Psoas muscle (tissue), 8 donors: ENCODE measurements at places on chromosomes 6 and 20. TPM values are rescaled to one million over a fixed set of nuclear protein-coding genes. Genes with fewer than 3 reads are reported as not detected.

The RIPOR3 gene
- 5.4 TPM for polyA plus RNA-seq

DNA sequence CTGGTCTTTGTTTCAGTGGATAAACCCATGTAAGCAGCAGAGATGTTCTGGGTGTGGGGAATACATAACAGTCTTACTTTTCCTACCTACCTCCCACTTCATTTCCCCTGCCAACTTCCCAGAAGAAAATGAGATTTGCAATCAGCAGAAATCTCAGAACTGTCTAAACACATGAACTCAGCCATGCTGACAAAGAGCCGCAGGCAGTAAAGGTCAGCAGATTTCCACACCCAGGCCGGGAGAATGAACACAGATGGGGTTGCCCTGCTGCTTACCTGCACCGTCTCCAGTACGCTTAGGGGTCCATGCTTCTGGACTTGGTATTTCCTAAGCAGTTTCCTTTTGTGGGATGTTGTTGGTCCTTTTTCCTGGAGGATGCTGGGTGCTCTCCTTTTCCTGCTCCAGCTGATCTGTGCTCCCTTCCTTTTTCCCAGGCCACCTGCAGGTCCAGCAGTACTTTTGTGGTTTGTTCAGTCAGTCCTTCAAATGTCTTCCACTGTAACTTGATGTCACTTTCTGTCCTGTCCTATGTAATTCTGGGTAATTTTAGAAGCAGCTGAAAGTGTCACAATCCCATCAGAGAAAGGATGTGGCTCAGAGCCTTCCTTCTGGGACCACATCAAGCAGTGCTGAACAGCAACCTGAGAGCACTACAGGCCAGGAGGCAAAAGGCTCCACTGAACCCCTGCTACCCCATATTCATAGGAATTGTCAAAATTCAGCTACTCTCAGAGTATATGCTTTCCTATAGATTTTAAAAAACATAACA is 129.0 kb downstream of the CEP57L1 start:
- no peaks in the 10 kb centered on the region for H3K36me3 ChIP-seq
- H3K4me1 ChIP-seq: peaks cover 24% of the 10 kb centered on the region
- no peak for DNase-seq
- peak overlapping the region; percentile 24 for H3K4me3 ChIP-seq

DNA sequence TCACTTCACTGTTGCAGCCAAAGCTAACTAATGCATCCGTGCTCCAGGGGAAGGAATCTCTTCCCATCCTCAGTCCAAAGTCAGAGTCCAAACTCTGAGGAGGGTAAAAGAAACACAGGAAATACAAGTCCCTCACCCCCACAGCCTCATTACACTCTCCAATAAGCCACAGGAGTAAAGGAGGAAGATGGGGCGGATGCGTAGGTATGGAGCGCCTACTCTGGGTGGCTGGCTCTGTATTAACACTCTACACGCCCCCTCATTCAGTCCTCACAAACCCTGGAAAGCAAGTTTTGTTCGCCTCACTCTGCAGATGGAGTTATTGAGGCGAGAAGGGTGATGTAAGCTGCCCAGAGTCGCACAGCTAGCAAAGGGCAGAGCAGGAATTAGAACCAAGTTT is 242.9 kb downstream of the NRN1 start:
- peak overlapping the region; percentile 89 for H3K27ac ChIP-seq
- no peaks in the 10 kb centered on the region for H3K36me3 ChIP-seq
- H3K4me1 ChIP-seq: peaks cover 36% of the 10 kb centered on the region

- H3K4me1 ChIP-seq: peaks cover 21% of the 10 kb centered on the region
- H3K27me3 ChIP-seq: no peaks in the 10 kb centered on the region
- H3K27ac ChIP-seq: no peak overlapping the region
- H3K36me3 ChIP-seq: no peaks in the 10 kb centered on the region
Measured at GRCh38 chr20:47535088-47535487, 33.4 kb downstream of the NCOA3 start.

DNA sequence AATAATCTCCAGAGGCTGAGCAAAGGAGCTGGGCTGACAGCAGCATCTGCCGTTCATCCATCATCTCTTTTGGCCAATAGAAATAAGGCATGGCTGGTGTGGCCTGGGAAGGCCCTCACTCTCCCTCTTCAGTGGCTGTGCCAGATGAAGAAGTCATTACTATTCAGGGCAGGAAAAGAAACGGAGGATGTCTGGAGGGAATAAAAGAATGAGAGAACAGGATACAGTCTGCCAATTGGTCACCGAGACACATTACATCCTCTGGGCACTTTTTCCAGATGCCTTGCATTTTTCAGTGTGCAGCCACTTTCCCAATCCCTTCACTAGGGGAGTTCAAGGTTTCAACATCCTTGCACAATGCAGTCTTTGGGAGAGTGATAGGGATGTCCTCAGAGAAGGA is 32.2 kb upstream of the VGLL2 start:
- H3K27me3 ChIP-seq: no peaks in the 10 kb centered on the region
- peak overlapping the region; percentile 61 for H3K27ac ChIP-seq
- no peaks in the 10 kb centered on the region for H3K36me3 ChIP-seq
- DNase-seq: no peak
- peaks cover 3% of the 10 kb centered on the region for H3K4me1 ChIP-seq

- H3K27me3 ChIP-seq: no peaks in the 10 kb centered on the region
- no peaks in the 10 kb centered on the region for H3K4me1 ChIP-seq
- no peak for DNase-seq
- no peaks in the 10 kb centered on the region for H3K36me3 ChIP-seq
Measured at GRCh38 chr6:10582774-10583508, 61.8 kb downstream of the GCNT2 start.

DNA sequence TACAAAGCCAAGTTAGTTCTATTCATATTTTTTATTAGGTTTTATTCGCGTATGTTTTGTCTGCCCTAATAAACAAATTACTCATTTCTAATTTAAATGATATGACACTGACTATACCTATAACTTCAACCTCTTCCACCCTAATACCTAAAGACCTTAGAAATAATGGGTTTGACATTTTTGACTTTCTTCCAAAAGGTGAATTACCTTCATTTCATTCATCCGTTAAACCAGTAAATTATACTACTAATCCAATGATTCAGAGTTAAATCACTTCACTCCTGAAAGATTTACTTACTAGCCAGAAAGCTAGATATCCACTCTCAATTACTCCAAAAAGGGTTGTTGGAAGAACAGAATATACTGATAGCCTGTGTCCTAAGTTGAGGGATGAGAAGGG is 5.2 kb downstream of the MRPS10 start:
- DNase-seq: no peak
- no peaks in the 10 kb centered on the region for H3K27me3 ChIP-seq
- no peak overlapping the region for H3K4me3 ChIP-seq
- H3K36me3 ChIP-seq: peaks cover 13% of the 10 kb centered on the region

DNA sequence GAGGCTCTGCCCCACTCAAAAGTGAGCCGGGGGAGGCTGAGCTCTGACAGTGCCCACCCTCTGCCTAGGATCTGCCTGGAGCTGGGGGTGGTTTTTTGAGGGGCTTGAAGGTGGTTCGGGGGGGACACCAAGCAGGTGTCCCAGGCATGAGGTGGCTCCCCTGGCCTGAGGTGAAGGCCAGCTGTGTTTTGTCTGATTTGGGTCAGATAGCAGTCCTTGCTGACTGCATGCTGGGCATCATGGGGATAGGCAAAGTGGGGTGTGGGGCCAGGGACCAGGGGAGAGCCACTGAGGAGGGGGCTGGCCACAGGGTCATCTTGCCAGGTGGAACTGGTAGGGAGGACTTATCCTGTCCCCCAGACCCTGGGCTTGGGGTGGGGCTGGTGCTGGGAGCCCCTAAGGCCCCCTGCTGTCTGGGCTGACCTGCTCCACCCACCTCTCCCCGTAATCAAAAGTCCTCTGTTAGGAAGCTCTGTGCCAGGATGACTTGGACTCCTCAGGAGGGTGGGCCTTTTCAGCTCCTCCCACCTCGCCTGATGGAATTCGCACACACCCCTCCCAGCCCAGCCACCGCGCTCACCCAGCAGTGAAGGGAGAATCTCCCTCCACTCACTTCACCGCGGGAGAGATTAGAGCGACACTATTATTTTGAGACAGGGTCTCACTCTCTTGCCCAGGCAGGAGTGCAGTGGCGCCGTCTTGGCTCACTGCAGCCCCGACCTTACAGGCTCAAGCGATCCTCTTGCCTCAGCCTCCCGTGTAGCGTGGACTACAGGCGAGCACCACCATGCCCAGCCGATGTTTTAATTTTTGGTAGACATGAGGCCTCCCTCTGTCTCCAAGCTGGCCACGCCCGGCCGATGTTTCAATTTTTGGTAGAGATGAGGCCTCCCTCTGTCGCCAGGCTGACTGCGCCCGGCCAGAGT is 1.5 kb upstream of the COL9A3 start:
- DNase-seq: no peak
- no peaks in the 10 kb centered on the region for H3K36me3 ChIP-seq

DNA sequence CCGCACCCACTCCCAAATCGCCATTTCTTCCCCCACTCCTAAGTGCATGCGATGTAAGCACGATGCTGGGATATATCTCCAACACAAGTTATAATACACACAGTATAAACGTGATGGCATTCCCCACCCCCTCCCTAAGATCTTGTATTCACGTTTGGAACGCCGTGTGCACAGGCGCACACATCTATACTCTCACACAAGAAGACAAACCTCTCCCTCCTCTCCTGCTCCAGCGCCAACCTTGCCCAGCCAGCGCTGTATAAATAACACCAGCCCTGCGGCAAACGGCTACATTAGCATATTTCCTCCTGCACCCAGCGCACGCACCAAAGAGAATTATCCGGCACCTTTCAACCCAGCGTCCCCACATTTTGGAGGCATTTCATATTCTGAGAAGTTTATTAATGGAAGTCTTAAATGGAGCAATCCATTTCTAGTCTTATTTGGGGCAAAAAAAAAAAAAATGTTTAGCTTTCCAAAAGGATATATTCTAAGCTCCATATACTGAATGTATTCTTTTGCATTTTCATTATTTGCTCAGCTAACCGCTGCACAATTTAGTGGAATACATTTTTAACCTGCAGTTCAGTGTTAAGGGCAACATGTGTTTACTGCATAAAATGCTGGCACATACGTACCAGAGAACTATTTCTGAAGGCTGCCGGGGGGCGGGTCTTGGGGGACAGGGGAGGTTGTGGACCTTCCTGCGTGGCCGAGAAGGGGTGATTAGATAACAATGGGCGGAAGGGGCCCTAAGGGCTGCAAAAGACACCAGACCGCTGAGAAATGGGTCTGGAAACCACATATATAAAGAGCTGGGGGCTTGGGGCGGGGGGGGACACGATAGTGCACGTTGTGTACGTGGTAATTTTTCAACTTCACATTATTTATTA is 1.1 kb upstream of the SLC22A23 start:
- peak overlapping the region; percentile 78 for H3K4me3 ChIP-seq
- no peaks in the 10 kb centered on the region for H3K27me3 ChIP-seq
- H3K4me1 ChIP-seq: peaks cover 7% of the 10 kb centered on the region
- no peak for DNase-seq
- peak overlapping the region; percentile 80 for H3K27ac ChIP-seq
- H3K36me3 ChIP-seq: no peaks in the 10 kb centered on the region

- peaks cover 62% of the 10 kb centered on the region for H3K4me1 ChIP-seq
- peak overlapping the region; percentile 79 for H3K27ac ChIP-seq
- H3K27me3 ChIP-seq: no peaks in the 10 kb centered on the region
- DNase-seq: peak; percentile 26
Measured at GRCh38 chr6:53651205-53651763, 14.3 kb downstream of the KLHL31 start.

DNA sequence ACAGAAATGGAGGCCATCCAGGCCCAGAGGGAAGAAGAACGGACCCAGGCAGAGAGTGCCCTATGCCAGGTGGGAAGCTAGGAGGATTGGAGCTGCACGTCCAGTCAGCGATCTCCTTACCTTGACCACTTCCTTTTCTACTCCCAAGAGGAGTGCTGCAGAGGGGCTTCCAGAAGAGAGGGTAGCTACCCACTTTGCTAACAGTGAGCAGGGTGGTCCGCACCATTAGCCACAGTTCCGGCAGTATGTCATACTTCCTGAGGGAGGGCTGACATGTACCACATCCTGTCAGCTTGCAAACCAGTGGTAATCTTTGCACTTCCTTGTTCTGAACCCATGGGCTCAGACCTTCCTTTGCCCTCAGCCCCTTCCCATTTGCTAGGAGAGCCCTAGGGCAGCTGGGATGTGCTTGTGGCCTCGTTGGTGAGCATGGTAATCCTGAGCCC is 35.4 kb downstream of the CEP250 start:
- peaks cover 12% of the 10 kb centered on the region for H3K4me1 ChIP-seq
- H3K36me3 ChIP-seq: peaks cover 4% of the 10 kb centered on the region
- H3K4me3 ChIP-seq: peak overlapping the region; percentile 40
- no peaks in the 10 kb centered on the region for H3K27me3 ChIP-seq

DNA sequence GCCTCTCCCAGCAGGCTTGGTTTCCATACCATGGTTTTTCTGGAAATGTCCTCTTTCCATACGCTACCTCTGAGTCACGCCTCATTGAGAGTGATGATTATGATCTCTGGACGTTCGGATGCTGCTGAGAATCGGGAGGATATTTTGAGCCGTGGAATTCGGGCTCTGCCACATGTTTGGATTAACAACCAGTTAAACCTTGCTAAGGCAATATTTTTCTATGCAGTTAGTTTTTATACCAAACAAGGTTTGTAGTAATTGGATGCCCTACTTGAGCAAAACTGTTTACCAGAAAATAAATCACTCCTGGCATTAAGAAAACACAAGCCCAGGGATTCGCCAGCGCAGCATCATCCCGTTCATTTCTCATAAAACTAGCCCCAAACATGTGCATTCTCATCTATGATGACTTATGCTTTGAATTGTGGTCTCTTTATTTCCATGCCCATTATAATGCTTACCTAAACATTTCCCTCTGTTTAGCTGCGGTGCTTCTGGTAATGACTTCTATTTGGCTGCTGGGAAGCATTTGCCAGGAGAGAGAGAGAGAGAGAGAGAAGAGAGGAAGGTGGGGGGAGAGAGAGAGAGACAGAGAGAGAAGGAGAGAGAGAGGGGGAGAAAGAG is 198.9 kb downstream of the CLIC5 start:
- H3K4me1 ChIP-seq: no peaks in the 10 kb centered on the region
- DNase-seq: no peak
- H3K27ac ChIP-seq: no peak overlapping the region
- H3K27me3 ChIP-seq: no peaks in the 10 kb centered on the region
- H3K4me3 ChIP-seq: no peak overlapping the region
- no peaks in the 10 kb centered on the region for H3K36me3 ChIP-seq

DNA sequence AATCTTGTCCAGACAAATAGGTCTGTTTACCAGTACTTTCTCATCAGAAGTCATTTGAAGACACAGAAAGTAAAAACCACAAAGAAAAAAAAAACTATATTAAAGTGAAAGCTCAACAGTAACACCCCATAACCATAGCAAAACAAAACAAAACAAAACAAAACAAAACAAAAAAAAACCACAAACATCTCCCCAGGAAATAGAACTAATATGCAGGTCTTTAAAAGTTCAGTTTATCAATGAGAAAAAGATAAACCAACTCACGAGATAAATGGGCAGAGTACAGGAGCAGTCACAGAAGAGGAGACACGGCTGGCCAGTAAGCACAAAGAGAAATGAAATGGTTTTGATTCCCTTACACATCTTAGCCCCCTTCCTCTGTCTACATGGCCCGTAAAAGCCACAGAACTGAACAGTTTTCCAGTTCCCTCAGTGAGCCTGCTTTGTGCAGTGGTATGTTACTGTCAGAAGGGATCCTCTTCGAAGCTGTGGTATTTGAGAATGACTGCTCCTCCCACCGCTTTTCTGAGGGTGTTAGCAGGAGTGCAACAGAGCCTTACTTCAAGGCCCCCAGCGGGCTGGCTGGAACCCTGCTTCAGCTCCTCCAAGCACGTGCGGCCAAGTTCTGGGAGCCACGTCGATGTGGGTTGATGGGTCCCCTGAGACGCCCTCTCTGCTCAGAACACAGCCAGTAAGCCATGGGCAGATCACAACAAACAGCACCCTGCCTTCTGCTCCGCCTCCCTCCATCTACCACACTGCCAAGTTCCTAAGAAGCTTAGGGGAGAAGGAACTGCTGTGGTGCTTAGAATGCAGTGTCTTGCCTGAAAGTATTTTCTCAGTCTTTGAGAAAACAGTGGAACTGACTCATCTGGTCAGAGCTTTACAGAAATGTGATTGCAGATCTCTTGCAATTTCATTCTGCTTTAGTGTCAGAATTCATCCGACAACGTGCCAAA is 14.0 kb downstream of the UST start:
- H3K27ac ChIP-seq: no peak overlapping the region
- DNase-seq: peak; percentile 76
- no peaks in the 10 kb centered on the region for H3K36me3 ChIP-seq
- H3K4me3 ChIP-seq: peak overlapping the region; percentile 13
